ENCODE measurements at places on chromosomes 5 and 9.

GRCh38 chr5:147880487-147880886 is 2.0 kb downstream of the SCGB3A2 start:
- DNase-seq = no peak

GRCh38 chr5:142375944-142376411 is 51.2 kb upstream of the SPRY4 start:
- no peak for DNase-seq

DNA sequence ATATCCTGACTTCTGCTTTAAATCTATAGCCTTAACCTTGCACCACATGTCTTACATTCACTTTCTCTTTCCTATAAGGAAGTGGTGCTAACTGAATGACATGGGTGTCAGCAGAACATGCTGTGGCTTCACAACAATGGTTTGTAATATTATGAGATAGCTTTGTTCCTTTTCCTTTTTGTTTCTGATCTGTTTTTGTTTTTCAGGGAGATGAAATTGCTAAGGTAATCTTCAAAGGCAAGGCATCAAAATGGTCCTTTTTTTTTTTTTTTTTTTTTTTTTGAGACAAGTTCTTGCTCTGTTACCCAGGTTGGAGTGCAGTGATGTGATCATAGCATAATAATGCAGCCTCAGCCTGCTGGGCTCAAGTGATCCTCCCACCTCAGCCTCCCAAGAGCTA is 53.6 kb upstream of the RANBP6 start:
- DNase-seq = no peak

- no peak for DNase-seq
These were observed 32.6 kb downstream of the HEXB start for GRCh38 chr5:74717596-74717995.

GRCh38 chr5:104363567-104363966 is 801.0 kb upstream of the NUDT12 start:
- DNase-seq = no peak

GRCh38 chr9:133167769-133168168 is 4.1 kb upstream of the GBGT1 start:
- DNase-seq = no peak

DNA sequence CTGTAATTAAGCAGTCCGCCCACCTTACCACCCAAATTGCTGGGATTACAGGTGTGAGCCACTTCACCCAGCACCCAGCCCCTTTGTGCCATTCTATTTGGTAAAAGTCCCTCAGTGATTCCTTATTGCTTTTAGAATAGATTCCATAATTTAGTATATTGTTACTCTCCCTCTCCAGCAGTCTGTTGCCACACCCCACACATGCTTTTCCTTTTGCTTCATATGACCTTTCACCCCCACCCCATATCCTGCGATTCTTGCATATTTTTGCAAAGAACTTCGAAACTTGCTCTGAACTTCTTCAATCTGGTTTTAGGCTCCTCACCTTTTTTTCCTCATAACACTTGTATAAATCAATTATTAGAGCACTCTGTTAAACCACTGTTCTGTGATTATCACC is 100.2 kb downstream of the MTREX start:
- DNase-seq = no peak

- DNase-seq = no peak
These were observed 122.4 kb upstream of the SLC12A2 start for GRCh38 chr5:127961006-127961762.

GRCh38 chr5:60668686-60669304 is 31.2 kb downstream of the DEPDC1B start:
- no peak for DNase-seq

DNA sequence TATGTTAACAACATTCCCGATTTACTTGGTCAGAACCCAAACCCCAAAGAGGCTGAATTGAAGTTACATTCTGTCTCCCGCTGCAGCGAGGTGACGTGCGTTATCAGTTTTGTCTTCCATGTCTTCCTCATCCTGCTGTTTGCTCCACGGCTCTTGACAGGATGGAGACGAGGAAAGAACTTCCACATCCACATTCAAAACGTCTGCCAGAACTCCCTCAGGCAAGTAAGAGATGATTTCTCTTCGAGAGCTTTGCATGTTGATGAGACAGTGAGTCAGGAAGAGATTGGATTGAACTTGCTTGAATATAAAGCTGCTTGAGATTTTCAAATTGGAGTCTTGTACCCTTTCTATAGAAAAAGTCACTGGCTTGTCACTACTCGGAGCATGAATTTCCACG is 242.6 kb downstream of the AUH start:
- DNase-seq = no peak

DNA sequence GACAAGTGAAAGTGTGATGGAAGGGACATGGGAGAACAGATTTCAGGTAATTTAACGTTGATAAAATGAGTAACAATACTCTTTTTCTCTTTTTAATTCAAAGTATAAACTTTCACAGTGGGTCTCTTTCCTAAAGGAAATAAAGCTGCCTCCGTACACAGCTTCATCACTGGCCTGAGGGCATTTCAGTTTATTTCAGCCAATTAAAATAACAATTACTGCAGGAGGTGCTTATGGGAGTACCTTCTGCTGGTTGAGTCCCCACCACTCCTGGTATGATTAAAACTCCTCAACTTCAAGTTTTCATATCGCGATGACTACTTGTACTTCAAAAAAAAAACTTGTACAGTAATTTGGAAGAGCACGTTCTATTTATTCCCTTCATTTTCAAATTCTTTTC is 1845.9 kb downstream of the MAT2B start:
- DNase-seq = no peak

GRCh38 chr5:173197375-173197891 is 37.6 kb downstream of the NKX2-5 start:
- no peak for DNase-seq

DNA sequence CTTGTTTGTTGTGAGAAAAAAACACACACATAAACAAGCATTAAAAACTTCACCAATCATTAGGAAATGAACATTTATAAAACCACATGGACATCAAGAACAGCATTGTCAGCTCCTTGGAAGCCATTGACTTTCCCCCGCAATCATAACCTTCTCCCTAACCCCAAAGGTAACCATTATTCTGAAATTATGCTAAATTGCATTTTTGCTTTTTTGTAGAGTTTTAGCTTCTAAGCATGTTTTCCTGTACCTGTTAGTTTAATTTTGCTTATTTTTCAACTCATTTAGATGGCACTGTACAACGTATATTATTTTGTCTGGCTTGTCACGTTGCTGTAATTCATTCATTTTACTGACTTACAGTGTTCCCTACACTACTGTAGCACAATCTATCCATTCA is 36.8 kb downstream of the PDE6A start:
- DNase-seq = no peak

Measured in stimulated activated effector memory CD8-positive, alpha-beta T cell treated with anti-CD3 and anti-CD28 coated beads, Interleukin-12 subunit alpha, Interleukin-12 subunit beta, amount 100 ng/mL, for 72 hours (primary cell).